SJSA1 (cell line): ENCODE measurements at places on chromosomes 2 and 18. TPM values are rescaled to one million over a fixed set of nuclear protein-coding genes. Genes with fewer than 3 reads are reported as not detected.
A peak's percentile ranks its signal among the peaks of the same experiment; 100 is the strongest.

Gene SMYD1
- total RNA-seq, result not detected in 2 replicates

Gene MAP3K19
- total RNA-seq, result 0.08 TPM in 1 of 2 replicates, not detected in the other

Gene RGPD4
- not detected in 2 replicates for total RNA-seq

Gene ANKZF1
- total RNA-seq, result 13.9 and 15.2 TPM in 2 replicates

Gene PSME4
- total RNA-seq, result 29.3 and 44.9 TPM in 2 replicates

DNA sequence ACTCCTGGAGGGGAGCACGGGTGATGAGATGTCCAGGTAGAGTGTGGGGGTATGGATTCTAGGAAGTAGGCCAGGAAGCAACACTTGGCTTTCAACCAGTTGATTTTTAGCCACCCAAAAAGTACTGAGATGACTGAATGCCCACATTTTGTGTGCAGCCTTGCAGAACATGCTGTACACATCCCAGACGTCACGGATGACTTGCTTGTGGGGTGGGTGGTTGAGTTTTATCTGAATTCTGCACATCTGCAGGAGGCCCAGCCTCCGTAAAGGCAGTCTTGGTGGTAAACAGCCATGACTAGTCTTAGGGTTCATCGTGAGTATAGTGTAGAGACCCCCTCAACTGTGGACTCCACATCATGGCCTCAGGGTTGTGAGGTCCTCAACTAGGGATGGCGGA is 53.3 kb upstream of the CCDC195 start:
- DNase-seq, result no peak
- no peaks in the 10 kb centered on the region for H3K27me3 ChIP-seq
- H3K36me3 ChIP-seq, result peaks cover 64% of the 10 kb centered on the region
- no peaks in the 10 kb centered on the region for H3K4me1 ChIP-seq
- no peak overlapping the region for H3K27ac ChIP-seq

GRCh38 chr2:158776231-158776630 is 18.9 kb upstream of the DAPL1 start:
- no peaks in the 10 kb centered on the region for H3K27me3 ChIP-seq
- no peak overlapping the region for H3K27ac ChIP-seq
- no peak overlapping the region for H3K4me3 ChIP-seq

GRCh38 chr2:37599688-37600525 is 71.5 kb downstream of the CDC42EP3 start:
- DNase-seq, result no peak
- H3K4me1 ChIP-seq, result peaks cover 3% of the 10 kb centered on the region; the same call in 1 of the 2 replicates
- no peaks in the 10 kb centered on the region for H3K27me3 ChIP-seq
- H3K36me3 ChIP-seq, result no peaks in the 10 kb centered on the region

GRCh38 chr2:203033395-203033794 is 18.7 kb downstream of the NBEAL1 start:
- no peak overlapping the region for H3K4me3 ChIP-seq
- no peak overlapping the region for H3K27ac ChIP-seq
- H3K36me3 ChIP-seq, result no peaks in the 10 kb centered on the region
- no peaks in the 10 kb centered on the region for H3K4me1 ChIP-seq
- DNase-seq, result no peak

- H3K27ac ChIP-seq, result no peak overlapping the region
- no peak overlapping the region for H3K4me3 ChIP-seq
- H3K36me3 ChIP-seq, result no peaks in the 10 kb centered on the region
These were observed 1117.6 kb upstream of the DDX18 start for GRCh38 chr2:116696903-116697302.

DNA sequence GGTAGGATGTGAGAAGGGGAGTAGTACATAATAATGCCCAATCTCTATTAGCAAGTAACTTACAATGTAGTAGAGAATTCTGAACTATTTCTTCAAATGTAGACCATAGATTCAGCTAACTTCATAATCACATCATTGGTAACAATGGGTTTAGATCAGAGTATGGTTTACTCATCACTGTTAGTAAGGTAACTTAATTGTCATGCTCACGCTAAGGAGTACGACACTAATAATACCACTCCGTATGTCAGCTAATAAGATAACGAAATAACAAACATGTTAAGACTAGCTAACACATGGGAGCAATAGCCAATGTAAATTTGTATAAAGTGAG is 56.4 kb upstream of the CCDC141 start:
- H3K27me3 ChIP-seq, result no peaks in the 10 kb centered on the region
- H3K27ac ChIP-seq, result peak overlapping the region; percentile 38
- DNase-seq, result no peak
- H3K4me3 ChIP-seq, result no peak overlapping the region
- peaks cover 35% of the 10 kb centered on the region for H3K4me1 ChIP-seq

DNA sequence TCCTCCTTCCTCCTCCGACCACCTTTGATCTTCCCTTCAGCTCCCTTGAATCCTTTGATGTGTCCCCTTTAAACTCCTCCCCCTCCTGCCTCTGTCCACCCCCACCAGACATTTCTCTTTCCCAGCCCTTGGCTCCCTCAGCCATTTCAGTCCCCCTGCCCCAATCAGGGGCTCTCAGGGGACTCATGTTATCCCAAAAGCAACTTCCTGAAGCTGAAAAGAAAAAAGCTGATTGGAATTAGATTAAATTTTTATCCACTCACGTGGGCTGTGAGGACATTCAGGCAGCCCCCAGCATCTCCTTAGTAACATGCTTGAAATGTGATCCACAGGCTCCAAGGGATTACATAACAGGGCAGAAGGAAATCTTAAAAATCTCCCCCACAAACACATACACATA is 81.3 kb downstream of the NEURL3 start:
- no peak overlapping the region for H3K4me3 ChIP-seq
- no peak overlapping the region for H3K27ac ChIP-seq
- DNase-seq, result no peak
- no peaks in the 10 kb centered on the region; the same call in 1 of the 2 replicates for H3K27me3 ChIP-seq
- peaks cover 9% of the 10 kb centered on the region for H3K4me1 ChIP-seq
- no peaks in the 10 kb centered on the region for H3K36me3 ChIP-seq

DNA sequence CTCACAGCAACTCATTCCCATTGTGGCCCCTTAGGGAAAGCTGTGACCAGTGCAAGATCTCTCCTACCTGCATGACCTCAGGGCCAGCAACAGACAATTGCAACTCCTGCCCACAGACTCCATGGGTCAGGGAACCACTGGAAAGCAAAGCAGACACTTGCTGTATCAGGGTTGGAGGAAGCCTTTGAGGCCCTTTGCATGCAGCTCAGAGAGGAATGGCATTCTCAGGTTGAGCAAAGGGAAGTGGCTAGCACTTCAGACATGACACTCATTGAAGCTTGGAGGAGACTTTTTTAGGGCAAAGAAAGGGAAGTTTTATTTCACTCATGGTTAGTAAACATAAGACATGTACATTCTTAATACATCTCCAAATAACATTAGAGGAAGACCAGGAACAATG is 22.1 kb downstream of the IL1F10 start:
- no peak for DNase-seq
- H3K4me1 ChIP-seq, result no peaks in the 10 kb centered on the region
- no peak overlapping the region for H3K27ac ChIP-seq
- no peak overlapping the region for H3K4me3 ChIP-seq
- peaks cover 4% of the 10 kb centered on the region; the same call in 1 of the 2 replicates for H3K27me3 ChIP-seq

DNA sequence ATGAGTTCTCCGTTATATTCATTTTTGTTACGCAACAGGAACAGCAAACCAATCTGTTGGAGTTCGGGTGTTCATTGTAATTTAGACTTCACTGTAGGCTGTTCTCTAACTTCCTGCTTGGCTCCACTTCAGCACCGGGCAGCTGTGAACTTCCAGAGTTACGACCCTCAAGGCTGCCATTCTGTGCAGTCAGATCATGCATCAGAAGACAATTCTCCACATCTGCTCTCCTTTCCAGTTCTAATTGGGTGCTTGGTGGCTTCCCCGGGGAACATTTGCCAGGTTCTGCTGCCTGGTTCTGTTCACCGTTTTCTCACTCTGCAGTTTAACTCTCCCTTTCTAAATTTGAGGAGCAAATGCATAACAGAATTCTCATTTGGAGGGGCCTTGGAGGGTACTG is 237.7 kb downstream of the NYAP2 start:
- DNase-seq, result no peak
- H3K27me3 ChIP-seq, result 0 out of 2 replicates have a peak, but pooled peaks cover 13% of the 10 kb centered on the region
- H3K27ac ChIP-seq, result no peak overlapping the region
- H3K36me3 ChIP-seq, result no peaks in the 10 kb centered on the region
- H3K4me1 ChIP-seq, result no peaks in the 10 kb centered on the region
